ENCODE measurements at places on chromosomes 6 and 20.

DNA sequence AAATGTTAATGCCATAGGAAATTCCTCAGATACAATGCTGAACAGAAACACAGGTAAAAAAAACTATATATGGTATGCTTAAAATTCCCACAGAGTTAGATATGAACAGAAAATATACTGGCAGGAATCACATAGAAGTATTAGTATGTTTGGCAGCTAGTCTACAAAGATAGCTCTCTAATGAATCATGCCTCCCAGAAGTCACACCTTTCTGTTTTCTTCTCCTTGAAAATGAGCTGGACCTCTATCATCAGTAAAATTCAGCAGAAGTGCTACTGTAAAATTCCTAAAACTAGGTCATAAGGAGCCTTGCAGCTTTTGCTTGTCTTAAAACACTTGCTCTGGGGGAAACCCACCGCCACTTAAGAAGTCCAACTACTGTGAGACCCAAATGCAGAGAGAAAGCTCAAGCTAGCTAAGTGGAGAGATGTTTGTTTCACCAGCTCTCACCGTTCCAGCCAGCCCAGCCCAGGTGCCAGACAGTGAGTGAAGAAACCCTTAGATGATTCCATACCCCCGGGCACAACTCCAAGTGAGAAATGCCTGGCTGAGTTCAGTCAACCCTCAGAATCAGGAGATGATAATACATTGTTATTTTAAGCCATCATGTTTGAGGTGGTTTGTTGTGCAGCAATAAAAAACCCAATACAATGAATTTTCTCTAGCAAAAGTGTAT is 43.0 kb downstream of the TSPYL4 start:
- DNase-seq = no peak

GRCh38 chr6:107470364-107470763 is 11.0 kb upstream of the PDSS2 start:
- no peak for DNase-seq

- DNase-seq = no peak
These were observed 107.8 kb downstream of the FBXO5 start for GRCh38 chr6:152874846-152875568.

DNA sequence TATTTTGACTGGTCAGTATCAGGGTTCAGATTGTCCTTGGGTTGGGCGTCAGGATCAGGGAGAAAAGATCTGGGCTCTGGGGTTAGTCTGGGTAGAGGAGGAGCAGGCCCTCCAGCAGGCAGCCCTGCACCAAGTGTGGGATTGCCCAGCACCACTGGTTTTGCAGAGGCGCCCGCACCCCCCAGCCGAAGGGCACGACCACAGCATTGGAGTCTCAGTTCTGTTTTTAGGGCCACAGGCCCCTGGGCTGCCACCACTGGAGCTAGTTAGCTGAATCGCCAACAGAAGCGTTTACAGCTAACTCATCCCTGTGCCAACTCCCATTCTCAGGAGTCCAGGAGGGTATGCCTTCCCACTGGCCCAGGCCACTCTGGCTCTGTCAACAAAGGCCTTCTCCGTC is 84.2 kb downstream of the TCP11 start:
- no peak for DNase-seq

- DNase-seq = no peak
These were observed 16.6 kb downstream of the LAMA2 start for GRCh38 chr6:128899341-128900050.

GRCh38 chr6:166512567-166512966 is 73.9 kb downstream of the RAMACL start:
- no peak for DNase-seq

GRCh38 chr20:39878320-39878719 is 810.7 kb downstream of the MAFB start:
- no peak for DNase-seq

GRCh38 chr6:30348957-30349356 is 4.0 kb downstream of the RPP21 start:
- no peak for DNase-seq

DNA sequence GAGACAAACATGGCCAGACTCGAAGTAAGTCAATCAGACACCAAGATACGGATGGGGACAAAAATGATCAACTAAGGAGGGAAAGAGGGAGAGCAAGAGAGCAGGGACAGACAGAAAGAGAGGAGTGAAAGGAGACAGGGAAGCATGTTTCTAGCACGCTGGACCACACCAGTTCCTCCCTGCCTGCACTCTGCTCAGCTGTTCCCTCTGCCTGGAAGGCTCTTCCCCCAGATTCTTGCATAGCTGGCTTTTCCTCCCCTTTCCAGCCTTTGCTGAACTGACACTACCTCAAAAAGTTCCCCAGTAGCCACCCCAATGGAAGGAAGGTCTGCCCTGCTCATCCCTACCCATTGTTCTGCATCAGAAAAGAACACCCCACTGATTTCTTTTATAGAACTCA is 185.9 kb downstream of the MAFB start:
- no peak for DNase-seq

GRCh38 chr6:169965239-169965638 is 213.8 kb downstream of the ERMARD start:
- DNase-seq = no peak

DNA sequence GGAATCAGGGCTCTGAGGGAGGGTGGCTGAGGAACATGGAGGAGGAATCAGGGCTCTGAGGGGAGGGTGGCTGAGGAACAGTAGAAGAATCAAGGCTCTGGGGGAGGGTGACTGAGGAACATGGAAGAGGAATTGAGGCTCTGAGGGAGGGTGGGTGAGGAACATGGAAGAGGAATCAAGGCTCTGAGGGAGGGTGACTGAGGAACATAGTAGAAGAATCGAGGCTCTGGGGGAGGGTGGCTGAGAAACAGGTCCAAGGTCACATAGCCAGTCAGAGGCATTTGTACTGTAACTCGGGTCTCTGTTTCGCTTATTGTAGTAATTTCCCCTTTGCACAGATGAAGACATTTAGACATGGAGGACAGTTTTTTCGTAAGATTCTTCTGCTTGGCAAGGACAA is 164.8 kb downstream of the SOBP start:
- DNase-seq = no peak

GRCh38 chr6:74117113-74117512 is 421.1 kb downstream of the CD109 start:
- no peak for DNase-seq

GRCh38 chr6:29524444-29525310 is 34.9 kb downstream of the UBD start:
- no peak for DNase-seq

DNA sequence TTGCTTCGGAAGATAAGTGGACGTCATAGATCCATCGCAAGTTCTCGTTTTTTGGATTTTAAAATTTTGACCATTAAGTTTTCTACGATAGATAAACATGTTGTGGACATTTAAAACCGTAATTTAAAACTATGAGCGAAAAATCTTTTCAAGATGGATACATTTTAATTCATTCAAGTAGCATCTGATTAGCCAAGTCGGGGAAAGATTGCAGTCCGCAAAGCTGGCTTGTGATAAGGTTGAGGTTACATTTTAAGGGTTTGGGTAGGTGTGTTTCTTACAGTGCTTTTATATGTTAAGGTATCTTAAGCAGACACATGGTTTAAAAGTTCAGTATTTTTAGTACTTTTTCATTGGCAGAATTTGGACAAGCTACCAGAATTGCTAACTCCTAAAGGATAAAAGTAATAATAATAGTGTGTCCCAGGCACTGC is 1.2 kb downstream of the WTAP start:
- DNase-seq = no peak

GRCh38 chr20:22701679-22702308 is 117.4 kb upstream of the FOXA2 start:
- DNase-seq = no peak

- DNase-seq = no peak
These were observed 21.0 kb downstream of the COL9A1 start for GRCh38 chr6:70281923-70282311.

- peak; percentile 2 for DNase-seq
These were observed 71.3 kb upstream of the KCNG1 start for GRCh38 chr20:51094221-51094620.

- peak; percentile 33 for DNase-seq
These were observed 930.3 kb downstream of the QKI start for GRCh38 chr6:164344801-164345291.

GRCh38 chr20:18543216-18543615 is 24.0 kb upstream of the SMIM26 start:
- DNase-seq = no peak

- no peak for DNase-seq
These were observed 71.3 kb upstream of the FOXC1 start for GRCh38 chr6:1538369-1538768.

- no peak for DNase-seq
These were observed 115.6 kb downstream of the KHDC1L start for GRCh38 chr6:73109659-73110058.

DNA sequence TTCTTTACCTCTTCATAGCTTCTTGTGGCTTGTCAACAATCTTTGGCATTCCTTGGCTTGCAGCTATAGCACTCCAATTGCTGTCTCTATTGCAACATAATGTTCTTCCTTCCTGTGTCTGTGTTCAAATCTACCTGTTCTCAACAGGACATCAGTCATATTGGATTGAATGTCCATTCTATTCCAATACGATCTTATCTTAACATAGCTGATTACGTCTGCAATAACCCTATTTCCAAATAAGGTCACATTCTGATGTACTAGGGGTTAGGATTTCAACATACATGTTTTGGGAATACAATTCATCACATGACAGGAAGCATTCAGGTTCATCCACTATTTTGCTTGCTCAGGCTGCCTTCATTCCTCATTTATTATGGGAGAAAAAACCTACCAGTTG is 684.4 kb upstream of the CITED2 start:
- no peak for DNase-seq

GRCh38 chr6:157823528-157824370 is 703 bp downstream of the SNX9 start:
- peak; percentile 62 for DNase-seq

- DNase-seq = no peak
These were observed 23.2 kb downstream of the DIDO1 start for GRCh38 chr20:62902926-62903615.

- DNase-seq = no peak
These were observed 71.6 kb downstream of the COL9A1 start for GRCh38 chr6:70231311-70231710.

GRCh38 chr6:42136508-42137193 is 5.8 kb downstream of the C6orf132 start:
- no peak for DNase-seq

- peak; percentile 45 for DNase-seq
These were observed 13.9 kb upstream of the IPCEF1 start for GRCh38 chr6:154370545-154370944.

- no peak for DNase-seq
These were observed 47.0 kb downstream of the ENPP1 start for GRCh38 chr6:131854803-131855202.

DNA sequence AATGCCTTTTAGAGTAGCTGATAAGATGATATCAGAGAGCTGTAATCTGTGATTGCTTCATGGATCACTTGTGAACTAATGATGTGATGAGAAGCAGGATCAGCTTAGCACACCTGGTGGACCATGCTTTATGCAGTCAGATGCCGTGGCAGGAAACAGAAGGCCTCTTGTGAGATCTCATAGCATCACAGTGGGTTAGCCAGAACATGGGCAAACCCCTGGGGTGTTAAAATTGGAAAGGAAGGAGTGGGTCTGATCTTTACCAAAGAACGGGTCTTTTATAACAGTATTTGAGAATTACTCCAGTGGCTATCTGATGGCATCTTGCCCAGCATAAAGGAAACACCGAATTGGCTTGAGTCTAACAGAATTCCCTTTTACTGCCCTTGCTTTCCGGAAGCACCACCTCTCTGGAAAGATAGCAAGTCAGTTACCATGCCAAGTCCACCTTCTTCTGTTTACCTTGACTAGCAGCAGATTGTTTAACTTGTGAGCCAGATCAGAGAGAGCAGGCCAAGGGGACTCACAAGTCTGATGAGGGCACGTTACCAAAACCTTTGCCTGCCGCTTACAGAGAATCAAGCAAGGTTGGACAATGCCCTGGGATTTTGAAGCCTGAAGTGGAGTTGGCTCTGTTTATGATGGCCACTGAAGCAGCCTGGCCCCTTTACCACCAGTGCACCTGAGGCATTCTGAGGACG is 20.9 kb upstream of the SRF start:
- no peak for DNase-seq

DNA sequence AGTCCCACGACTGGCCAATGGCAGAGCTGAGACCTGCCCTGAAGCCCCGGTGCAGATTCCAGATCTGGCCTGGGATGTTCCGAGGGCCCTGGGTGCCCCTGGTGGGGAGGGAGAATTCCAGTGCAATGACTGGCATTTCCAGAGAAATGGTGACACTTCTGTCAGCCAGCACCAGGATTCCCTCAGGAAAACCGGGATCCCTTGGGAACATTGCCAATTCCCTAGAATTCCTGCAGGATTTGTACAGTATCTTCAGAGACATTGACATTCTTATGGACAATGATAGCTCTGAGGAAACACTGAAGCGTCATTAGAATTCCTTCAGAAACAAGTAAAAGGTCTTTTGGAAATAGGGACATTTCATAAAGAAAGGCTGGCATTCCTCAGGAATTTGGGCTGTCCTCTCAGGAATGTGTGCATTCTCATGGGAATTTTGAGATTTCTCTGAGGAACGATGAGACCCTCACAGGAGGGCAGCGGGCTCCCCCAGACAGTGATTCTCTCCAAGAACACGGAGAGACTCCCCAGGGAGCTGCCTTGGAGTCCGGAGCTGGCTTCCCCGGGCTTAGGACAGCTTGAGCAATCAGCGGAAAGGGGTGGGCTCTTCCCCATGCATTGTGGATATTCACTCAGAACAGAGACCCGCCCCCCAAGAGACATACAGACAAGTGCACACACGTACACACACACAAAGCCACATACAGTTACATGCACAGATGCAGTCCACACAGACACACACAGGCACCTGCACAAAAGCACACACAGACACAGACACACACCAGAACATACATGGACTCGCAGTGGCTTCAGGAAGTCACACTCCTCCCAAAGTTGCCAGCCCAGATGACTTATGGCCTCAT is 35.2 kb upstream of the BPIFA2 start:
- DNase-seq = no peak

GRCh38 chr6:56339524-56339923 is 92.1 kb upstream of the COL21A1 start:
- no peak for DNase-seq

- peak; percentile 51 for DNase-seq
These were observed 12.4 kb downstream of the DAAM2 start for GRCh38 chr6:39804466-39805065.

Data from stromal cell of bone marrow (primary cell).